Adrenal gland (tissue), 19 donors: ENCODE measurements at places on chromosomes 7 and 10.
A peak's percentile ranks its signal among the peaks of the same experiment; 100 is the strongest.

DNA sequence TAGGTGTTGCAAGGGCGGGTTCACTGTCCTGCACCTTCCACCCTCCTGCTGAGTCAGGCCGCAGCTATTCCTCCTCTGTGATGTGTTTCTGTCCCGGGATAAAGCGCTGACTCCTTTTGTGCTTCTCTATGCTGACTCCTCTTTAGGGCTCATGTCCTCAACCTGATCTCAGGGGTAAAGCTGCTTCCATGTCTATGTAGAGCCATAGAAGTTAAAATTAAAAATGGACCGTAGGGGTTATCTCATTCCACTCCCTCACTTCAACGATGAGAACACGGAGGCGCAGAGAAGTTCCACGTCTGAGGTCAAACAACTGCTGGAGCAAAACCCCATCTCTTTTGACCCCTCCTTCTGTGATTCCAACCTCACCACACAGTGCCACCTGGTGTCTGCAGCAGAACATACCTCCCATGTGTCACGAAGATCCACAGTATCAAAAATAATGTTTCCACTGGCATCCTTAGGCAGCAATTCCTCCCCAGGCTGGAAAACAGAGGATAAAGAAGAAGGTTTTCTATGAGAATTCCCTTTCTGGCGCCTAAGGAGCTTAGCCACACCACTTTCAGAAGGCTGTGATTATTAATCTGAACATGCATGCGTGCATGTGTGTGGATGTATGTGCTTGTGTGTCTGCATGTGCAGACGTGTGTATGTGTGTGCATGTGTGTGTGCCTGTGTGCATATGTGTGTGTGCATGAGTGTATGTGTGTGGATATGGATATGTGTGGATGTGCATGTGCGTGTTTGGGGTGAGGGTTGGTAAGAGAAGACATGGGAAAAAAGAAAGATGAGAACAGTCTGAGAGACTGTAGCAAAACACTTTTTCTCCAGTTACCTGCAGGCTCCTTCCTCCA, 81.2 kb upstream of the UCN3 start:
- peak; percentile 74 for DNase-seq

GRCh38 chr7:154746571-154747360, 256.2 kb downstream of the PAXIP1 start:
- no peak for DNase-seq

GRCh38 chr10:104608091-104608828, 32.8 kb upstream of the SORCS3 start:
- DNase-seq: no peak

DNA sequence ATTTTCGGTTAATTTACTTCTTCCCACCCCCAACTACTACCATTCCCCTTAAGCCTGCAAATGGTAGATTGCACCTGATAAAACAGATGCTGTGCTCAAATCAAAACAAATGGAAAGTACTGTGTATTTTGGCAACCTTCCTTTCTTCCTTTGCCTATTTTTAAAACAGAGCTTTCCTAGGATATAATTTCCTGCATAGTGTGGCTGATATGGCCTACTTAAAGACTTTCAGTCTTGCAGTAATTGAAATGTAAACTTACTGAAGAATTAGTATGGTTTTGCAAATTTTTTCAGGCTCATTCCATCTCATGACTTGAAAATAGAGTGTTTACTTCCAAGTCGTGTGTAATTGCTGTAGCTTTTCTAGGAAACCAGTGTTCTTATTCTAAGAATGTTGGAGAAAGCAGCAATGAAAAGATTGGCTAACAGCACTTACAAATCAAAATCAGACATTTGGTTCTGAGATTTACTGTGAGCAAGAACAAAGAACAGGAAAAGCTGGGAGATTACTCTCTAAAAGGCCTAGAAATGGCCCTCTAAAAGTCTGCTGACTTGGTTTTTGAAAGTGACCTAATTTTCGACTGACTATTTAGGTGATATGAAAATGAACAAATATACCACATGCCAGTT, 52.0 kb downstream of the REEP3 start:
- no peak for DNase-seq

GRCh38 chr10:78140066-78140630, 106.5 kb downstream of the RPS24 start:
- no peak for DNase-seq
